ENCODE measurements at places on chromosomes 7 and 10.

DNA sequence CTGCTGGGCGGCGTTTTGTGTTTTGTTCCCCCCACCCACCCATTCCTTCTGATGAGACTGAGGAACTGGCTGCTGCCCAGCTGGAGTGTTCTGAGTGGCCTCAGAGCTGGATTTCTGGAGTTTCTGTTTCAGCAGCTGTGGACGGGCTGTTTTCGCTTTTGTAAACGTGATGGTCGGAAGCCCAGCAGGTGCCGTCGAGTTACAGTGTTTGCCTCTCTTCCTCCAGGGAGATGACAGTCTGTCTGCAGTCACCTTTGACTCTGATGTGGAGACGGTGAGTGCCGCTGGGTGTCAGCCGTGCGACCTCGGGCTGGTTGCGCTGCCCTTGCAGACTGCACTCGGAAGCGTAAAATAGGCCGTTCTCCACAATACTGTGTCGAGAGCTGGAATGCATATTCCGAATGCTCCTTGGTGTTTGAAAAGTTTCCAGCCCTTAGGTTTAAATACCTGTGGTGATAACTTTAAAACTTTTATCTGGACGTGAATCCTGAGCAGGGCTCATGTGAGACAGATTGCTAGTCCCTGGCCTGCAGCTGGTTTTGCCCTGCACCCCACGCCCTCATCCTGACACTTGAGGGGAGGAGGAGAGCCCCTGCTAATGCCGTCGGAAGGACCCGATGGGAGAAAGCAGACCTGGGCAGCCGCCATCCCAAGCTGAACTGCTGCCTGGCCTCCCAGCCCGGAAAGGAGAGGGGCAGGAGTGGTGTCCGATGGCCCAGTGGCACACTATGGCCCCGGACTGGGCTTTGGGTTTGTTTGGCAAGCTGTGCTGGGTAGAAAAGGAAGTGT, 8.3 kb downstream of the IQCE start:
- no peak for DNase-seq

GRCh38 chr10:59626523-59626869, 83.2 kb downstream of the SLC16A9 start:
- DNase-seq = peak; percentile 29

GRCh38 chr7:2493205-2494164, 17.3 kb upstream of the GRIFIN start:
- DNase-seq = no peak

GRCh38 chr10:110648692-110649346, 4.7 kb downstream of the RBM20 start:
- DNase-seq = no peak

DNA sequence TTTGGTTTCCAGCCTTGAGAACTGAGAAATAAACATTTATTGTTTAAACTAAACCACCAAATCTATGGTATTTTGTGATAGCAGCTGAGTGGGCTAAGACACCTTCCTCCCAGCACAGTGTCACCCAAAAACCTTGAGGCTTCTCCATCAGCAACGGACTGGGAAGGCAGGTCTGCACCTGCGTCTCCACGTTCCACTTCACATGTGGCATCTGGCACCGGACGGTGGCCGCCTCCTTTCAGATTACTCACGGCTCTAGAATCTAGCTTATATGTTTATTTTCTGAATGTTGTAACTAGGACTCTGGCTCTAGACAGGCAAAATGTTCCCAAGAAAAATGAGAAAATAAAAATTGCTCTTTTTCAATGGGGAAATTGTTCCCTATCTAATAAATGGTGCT, 201.0 kb downstream of the ADARB2 start:
- no peak for DNase-seq

- no peak for DNase-seq
Measured at GRCh38 chr10:96532523-96532922, 18.8 kb upstream of the TLL2 start.

- DNase-seq = no peak
Measured at GRCh38 chr7:29852457-29852856, 46.1 kb downstream of the WIPF3 start.

GRCh38 chr10:17217631-17218232, 10.3 kb upstream of the VIM start:
- DNase-seq = no peak

GRCh38 chr10:20343036-20343435, 526.8 kb downstream of the PLXDC2 start:
- DNase-seq = no peak

DNA sequence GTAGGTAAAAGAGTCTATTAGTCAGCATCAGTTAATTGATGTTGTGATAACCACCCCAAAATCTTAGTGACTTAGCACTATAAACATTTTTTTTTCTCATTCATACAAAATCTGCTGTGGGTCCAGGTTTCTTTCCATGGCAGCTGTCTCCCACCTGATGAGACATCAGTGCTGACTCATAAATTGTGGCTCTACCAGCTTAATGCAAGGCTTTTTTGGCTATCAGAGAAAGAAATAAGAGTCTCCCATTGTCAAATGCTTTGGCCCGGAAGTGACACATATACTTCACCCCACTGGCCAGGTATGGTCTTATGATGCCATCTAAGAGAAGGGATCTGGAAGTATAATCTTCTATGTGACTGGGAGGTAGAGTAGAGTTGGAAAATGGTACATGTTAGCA, 14.5 kb downstream of the DNAJB9 start:
- no peak for DNase-seq

DNA sequence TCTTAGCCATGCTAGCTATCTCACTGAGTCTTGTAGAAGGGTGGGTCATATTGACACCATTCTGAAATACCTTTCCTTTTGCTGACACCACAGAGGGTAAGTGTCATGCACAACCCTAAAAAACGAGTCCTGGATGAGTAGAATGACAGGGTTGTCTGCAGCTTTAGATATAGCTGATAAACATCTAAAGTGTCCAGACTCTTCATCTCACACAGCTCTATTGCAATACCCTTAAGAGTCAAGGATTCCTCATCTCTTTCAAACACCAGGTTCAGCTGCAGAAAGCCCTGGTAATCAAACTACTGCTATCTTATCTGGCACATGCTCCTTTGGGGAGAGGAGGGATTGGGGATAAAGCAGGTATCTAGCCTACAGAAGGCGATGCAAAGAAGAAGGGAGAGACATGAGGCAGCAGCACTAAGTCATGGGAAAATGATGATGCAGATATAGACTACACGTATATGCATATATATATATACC, 127.0 kb downstream of the ANK3 start:
- DNase-seq = no peak

- DNase-seq = no peak
Measured at GRCh38 chr7:139813151-139813550, 15.9 kb upstream of the TBXAS1 start.

DNA sequence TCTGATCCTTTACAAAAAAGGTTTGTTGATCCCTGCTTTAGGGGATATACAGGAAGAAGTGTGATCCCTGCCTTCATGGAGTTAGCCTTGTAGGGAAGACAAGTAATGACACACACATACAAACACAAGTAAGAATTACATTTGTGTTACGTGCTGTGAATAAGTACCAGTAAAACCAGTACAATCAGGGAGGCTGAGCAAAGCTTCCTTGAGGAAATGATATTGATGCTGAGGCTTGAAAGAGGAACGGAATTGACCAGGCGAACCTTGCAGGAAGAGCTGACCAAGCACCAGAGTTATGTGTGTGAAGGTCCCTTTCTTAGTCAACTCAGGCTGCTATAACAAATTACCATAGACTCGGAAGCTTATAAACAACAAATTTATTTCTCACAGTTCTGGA, 83.6 kb upstream of the CACUL1 start:
- DNase-seq = no peak

DNA sequence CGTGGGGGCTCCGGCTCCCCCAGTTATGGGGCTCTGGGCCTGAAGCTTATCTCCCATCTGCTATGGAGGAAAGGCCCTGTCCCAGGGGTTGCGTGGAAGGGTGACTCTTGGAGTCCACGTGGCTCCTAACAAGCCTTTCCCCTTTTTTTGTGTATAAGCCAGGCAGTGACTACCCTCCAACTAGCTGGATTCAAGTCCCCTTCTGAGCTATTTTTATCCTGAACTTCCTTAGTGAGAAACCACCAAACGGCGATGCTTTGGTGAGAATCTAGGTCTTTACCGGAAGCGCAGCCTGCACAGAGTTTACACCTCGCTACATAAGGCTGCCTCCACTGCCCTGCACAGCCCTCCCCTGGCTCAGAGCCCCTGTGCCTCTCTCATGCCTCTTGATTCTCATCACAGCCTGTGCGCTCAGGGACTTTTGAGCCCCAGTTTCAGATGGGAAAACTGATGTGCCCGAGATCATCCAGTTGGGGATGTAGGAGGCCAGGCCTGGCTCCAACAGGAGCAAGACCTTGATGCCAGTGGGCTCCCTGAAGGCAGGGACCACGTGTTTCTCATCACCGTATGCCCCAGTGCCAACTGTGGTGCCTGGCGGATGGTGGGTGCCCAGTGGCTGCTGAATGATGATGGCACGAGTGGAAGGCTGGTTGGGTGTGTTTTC, 102.3 kb upstream of the PPIF start:
- DNase-seq = no peak

DNA sequence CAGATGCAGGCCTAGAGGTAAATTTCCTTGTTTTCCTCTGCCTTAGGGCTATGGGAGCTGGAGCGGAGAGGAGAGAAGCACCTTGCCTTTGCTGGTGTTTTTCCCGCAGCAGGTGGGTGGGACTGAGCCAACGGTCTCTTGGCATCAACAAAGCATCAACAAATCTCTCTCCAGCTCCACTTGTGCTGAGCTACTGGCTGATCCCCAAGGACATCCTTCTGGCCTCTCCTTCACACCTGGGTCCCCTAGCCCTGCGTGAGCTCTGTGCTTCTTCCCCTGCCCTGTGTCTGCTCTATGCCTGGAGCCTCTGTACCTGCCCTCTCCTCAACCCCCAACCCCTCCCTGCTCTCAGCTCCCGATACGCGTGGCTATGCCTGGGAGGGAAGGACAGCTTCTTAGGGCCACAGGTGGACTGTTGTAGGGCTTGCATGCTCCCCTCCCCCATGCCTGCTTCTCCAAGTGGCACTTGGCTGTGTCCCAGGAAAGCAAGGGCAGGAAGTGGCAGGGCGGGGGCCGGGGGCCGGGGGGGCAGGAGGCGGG, 3.2 kb upstream of the CLDN4 start:
- DNase-seq = peak; percentile 95

GRCh38 chr7:123681561-123681960, 25.9 kb downstream of the LMOD2 start:
- DNase-seq = no peak

- no peak for DNase-seq
Measured at GRCh38 chr7:107453388-107453787, 16.5 kb upstream of the GPR22 start.

DNA sequence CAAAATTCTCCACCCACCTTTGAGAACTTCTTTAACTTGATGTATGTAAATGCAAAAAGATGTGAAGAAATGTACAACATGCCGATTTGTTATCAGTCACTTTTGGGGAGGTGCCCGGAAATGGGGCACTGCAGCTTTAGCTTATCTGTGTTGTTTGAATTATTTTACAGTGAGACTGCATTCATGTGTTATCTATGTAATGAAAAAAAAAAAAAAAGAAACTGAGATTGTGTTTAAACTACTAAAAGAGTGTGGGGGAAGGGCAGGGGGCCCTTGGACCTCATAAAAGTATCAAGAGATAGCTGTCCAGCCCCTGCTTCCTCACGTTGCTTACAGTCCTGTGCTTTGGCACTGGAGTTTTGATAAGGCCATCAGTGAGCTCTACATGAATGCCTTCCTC, 259.4 kb downstream of the STK31 start:
- no peak for DNase-seq

DNA sequence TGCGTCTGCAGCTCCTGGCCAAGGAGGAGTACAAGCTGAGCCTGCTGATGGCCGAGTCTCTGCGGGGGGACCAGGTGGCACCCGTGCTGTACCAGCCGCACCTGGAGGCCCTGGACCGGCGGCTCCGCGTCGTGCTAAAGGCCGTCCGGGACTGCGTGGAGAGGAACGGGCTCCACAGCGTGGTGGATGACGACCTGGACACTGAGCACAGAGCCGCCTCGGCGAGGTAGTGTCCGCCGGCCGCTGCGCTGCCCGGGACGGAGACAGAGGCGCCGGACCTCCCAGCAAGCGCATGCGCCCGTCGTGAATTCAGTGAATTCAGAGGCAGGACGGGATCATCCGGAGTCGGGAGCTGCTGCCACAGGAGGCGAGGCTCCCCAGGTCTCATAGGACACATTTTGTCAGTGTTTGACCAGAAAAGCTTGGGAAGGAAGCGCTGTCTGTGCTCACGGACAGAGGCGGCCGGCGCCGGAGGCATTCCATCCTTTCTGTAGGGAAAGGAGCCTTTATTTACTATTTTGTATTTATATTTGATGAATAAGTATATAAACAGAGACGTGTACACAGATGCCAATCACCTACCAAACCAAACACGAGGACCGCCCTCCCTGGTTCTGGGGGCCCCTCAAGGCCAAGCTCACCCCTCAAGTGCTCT, 30.1 kb upstream of the FOXL3 start:
- no peak for DNase-seq

GRCh38 chr10:12556039-12556438, 206.7 kb downstream of the CAMK1D start:
- no peak for DNase-seq

- no peak for DNase-seq
Measured at GRCh38 chr10:130363899-130364445, 227.8 kb downstream of the GLRX3 start.

GRCh38 chr7:121330053-121330833, 1.4 kb downstream of the WNT16 start:
- DNase-seq = peak; percentile 30

DNA sequence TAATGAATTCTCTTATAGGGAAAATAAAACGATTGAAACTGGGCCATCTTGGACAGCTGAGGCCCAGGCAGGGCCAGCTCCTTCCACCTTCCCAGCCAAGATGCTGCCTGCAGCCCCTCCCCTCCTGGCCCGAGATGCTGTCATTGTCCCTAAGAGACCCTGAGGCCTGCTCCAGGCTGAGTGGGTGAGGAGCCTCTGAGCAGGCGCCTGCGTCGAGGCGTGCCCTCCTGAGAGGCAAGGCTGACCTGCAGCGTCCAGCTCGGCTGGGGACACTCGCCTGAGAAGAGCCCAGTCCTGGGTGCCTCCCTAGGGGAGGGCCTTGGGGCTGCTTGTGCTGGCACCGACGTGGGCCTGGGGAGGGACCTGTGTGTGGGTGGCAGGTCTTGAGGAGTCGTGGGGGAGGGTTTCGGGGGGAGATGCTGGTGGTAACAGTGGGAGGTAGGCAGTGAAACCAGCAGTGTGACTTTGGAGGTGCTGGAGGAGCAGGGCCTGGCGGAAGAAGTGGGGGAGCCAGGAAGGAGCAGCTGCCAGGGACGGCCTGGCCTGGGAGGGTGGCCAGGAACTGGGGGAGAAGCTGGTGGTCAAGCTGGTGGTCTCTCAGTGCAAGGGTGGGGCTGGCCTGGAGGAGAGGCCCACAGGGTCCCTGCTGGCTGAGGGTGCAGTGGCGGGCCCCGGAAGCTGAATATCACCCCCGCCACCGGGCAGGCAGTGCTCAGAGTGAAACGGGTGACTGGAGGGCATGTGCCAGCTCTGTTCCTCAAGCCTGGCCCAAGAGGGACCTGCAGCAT, 7.9 kb downstream of the GPR146 start:
- DNase-seq = no peak

- no peak for DNase-seq
Measured at GRCh38 chr7:39688611-39689480, 65.5 kb downstream of the RALA start.

All from NCI-H774 (cell line).